GM12865 (cell line): ENCODE measurements at places on chromosomes 11 and 22.

- DNase-seq: peak; percentile 11
Observed at GRCh38 chr22:19291218-19291579, 320 bp downstream of the CLTCL1 start.

- DNase-seq: peak; percentile 29
Observed at GRCh38 chr22:31846161-31847115, 92.6 kb downstream of the DEPDC5 start.

GRCh38 chr11:69913591-69914285, 94.5 kb upstream of the FGF3 start:
- no peak for DNase-seq

GRCh38 chr11:91795139-91795887, 429.3 kb upstream of the FAT3 start:
- DNase-seq: no peak

DNA sequence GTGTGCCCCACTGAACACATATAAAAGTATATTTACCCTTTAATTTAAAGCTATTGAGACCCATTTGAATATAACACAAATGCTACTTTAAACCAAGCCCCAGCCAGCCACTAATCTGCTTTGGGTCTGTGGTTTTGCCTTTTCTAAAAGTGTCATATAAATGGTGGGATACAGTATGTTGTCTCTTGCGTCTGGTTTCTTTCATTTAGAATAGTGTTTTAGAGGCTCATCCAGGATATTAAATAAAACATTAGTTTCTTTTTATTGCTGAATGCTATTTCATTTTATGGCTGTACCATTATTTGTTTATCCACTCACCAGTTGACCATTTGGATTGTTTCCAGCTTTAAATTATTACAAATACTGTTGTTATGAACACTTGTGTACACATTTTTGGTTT, 290.5 kb upstream of the SORL1-AS1 start:
- no peak for DNase-seq

GRCh38 chr11:15819679-15820286, 536.6 kb downstream of the SOX6 start:
- DNase-seq: peak; percentile 59

DNA sequence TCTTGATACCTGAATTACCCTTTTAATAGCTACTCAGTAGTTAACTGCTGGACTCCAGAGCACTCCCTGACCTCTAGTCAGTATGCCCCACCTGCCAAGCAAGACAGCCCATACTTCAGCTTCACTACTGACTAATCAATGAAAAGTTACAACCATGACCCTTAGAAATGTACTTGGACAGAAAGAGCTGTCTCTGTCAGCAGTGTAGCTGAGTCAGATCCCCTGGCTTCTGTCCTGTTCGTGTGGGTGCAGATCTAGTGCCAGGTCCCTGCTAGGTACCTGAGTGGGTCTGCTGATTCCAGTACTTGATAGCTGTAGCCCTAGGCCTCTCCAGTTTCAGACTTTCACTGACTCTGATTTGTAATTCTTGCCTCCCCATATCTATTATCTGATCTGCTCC, 265.8 kb upstream of the POU2AF2 start:
- DNase-seq: no peak

GRCh38 chr11:48055292-48056132, 75.2 kb downstream of the PTPRJ start:
- peak; percentile 61 for DNase-seq

GRCh38 chr22:24410110-24410856, 17.1 kb upstream of the ADORA2A start:
- no peak for DNase-seq

GRCh38 chr11:113831314-113831713, 44.1 kb downstream of the USP28 start:
- DNase-seq: peak; percentile 53

DNA sequence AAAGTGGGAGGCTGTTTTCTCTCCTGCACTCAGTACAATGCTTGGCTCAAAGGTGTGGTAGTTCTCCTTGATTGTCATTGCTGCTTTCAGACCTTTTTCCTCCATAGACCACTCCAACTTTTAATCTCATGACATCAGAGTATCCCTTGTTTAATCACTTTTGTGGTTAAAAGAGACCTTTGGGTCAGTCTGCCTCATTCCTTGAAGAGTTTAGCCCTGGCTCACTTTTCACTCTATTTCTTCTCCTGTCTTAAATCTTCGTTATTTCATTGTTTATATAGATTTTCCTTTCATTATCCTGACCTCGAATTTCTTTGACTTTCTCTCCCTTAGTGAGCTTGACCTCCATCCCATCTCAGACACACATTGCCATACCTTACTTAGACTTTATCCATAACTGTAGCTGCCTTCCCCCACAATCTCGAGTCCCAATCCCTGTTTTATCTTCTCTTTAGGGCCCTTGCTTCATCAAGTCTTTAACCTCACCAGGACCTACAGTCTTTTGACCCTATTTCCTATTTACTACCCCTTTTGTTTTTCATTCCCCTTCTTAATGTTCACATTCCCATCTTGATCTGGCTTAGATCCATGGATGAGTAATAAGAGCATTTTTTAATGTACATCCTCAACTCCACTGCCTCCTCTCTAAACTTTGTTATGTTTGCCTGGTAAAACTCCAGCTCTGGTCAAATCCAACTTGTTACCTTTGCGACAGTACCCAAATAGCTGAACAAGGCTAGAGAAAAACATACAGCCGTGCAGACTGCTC, 9.5 kb downstream of the ATXN10 start:
- DNase-seq: no peak

DNA sequence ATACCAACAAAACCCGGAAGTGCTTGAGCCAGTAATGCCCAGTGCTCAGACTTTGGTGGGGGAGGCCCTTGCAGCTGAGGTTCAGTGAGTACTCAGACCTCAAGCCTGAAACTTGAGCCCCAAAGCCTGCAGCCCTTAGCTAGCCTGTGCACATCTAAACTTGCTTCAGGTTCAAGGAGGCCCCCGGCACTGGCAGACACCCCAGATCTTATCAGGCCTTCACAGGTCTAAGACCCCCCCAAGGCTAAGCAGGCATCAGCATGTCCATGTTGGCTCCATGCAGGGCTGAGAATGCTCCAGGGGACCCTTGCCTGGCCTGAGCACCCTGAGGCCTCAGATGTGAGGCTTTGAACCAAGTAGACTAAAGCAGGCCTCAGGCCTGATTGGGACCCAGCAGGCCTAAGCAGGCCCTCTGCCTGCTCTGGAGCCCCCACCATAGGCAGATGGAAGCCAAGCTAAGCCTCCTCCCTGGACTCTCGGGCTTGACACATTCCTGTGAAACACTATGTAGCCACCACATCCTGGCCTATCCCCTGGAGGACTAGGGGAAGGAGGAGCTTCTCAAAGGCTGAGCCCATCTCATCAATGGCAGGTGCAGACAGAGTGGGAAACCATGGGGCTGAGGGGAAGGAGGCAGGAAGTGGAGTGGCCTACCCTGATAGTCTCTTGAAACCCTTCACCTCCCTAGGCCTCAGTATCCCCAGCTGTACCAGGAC, 1.2 kb upstream of the CASTOR1 start:
- DNase-seq: peak; percentile 69

- peak; percentile 9 for DNase-seq
Observed at GRCh38 chr11:96331699-96332116, 11.3 kb downstream of the MAML2 start.

DNA sequence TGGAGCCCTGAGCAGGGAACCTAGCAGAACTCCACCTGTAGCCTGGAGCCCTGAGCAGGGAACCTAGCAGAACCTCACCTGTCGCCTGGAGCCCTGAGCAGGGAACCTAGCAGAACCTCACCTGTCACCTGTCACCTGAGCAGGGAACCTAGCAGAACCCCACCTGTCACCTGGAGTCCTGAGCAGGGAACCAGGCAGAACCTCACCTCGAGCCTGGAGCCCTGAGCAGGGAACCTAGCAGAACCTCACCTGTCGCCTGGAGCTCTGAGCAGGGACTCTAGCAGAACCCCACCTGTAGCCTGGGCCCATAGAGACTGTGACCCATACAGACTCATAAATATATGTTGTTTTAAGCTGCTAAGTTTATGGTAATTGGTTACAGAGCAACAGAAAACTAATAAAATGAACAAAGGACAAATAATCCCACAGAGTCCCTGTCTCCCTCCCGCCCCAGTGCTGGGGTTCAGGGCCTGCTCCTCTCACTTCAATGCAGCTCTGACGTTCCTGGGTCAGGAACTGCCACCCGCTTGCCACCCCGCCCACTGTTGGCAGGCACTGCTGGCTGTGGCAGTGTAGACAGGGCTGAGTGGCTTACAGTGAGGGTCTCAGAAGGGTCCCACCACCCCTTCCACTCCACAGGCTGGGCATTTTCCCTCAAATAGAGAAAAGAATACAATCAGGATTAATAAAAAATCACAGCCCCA, 259.1 kb downstream of the TBC1D22A start:
- DNase-seq: no peak

- DNase-seq: no peak
Observed at GRCh38 chr11:28132548-28132947, 24.4 kb downstream of the METTL15 start.

DNA sequence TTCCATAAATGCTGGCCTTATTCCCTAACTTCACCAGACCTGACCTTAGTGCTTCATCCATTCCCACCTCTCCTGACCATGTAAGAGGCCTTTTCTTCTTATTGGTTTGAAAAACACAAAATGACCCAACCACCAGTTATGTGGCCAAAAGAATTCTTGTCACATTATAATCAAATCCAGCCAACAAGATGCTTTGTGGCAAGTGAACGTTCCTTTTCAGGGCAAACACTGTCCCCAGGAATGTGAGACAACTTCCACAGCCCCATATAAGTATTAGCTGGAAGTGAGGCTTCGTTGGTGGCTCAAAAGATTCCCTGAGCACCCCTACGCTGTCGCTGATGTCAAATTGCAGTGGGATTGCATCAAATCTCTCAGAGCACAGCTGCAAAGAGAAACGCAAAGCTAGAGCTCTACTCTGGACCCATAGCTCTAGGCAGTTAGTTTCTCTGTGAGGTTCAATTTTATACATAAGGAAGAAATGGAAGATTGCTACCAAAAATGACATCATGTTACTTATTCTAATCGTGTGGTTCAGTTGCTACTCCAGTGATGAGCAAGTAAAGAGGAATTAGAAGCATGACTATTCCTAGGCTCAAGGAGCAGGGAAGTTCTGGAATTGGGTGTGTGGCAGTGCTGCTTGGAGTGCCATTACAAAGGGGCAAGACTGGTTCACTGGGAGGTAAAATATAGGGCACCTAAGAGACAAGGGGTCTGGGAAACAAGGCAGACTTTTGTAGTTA, 26.1 kb downstream of the GLYATL1 start:
- DNase-seq: no peak

GRCh38 chr11:84128840-84129239, 842.7 kb upstream of the CCDC90B start:
- DNase-seq: no peak

DNA sequence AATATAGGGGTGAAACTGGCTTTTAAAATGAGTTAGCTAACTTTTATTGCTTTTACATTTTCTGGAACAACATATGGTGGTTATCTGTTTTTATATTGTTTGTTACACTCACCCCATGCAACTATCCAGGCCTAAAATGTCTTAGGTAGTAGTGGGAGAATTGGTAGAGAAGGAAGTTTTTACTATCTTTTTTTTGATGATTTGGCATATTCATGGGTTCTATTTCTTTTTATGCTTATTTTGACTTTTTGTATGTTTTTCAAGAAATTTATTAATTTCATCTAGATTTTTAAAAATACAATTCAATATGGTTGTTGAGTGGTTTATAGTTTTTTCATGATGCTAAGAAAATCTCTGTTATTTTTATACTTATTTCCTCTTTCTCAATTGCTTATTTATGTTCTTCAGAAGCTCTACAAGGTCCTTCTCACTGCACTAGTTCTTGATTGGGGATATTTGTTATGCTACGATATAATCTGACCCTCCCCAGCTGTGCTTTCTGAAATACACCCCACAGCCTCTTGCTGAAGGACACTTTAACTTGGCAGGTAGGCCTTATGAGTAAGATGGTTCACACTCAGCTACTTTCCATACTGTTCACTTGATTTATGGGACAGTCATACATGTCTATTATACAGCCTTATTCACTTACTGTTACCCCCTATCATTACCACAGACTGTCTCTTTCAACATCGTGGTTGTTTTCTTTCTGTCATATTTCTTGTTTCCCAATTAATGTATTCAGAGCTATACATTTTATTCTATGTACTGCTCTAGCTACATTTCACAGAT, 431.2 kb downstream of the METTL15 start:
- DNase-seq: no peak

GRCh38 chr22:30266445-30267381, at the start of gene OSM:
OSM (minus strand) TSS chr22:30266851; CDS start chr22:30266799, 52 bp downstream.
- DNase-seq: peak; percentile 69

GRCh38 chr22:27086080-27087044, 429.0 kb downstream of the MIAT start:
- DNase-seq: no peak

GRCh38 chr11:61782841-61783240, 9.6 kb downstream of the TMEM258 start:
- no peak for DNase-seq

DNA sequence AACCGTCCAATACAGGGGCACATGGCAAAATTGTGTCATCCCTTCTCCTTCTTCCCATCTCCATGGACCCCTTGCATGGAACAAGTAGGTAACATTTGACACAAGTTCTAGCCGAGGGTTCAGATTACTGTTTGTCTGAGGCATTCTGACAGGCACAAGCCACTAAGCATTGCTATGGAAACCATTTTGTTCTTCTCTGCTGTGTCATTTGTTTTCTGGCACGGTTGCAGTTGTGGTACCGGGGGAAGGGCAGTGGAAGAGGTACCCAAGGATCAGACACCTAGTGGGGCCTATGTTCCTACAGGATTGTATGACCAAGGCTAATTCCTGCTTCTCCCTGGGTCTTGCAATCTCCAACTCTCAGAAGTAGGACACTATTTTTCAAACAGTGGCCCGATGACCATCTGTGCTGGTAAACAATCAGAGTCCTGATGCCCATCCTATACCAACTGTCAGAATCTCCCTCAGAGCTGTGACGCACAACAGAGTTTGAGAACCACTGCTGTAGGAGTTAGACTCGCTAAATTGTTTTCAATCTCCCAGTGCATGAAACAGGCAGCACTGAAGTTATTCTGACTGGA, 69.3 kb downstream of the KCNC1 start:
- DNase-seq: no peak

- no peak for DNase-seq
Observed at GRCh38 chr11:73340164-73340563, 32.1 kb downstream of the ARHGEF17 start.

- DNase-seq: no peak
Observed at GRCh38 chr11:100105982-100106358, 581.1 kb upstream of the ARHGAP42 start.

GRCh38 chr22:32618441-32619140, 144.0 kb downstream of the FBXO7 start:
- no peak for DNase-seq

DNA sequence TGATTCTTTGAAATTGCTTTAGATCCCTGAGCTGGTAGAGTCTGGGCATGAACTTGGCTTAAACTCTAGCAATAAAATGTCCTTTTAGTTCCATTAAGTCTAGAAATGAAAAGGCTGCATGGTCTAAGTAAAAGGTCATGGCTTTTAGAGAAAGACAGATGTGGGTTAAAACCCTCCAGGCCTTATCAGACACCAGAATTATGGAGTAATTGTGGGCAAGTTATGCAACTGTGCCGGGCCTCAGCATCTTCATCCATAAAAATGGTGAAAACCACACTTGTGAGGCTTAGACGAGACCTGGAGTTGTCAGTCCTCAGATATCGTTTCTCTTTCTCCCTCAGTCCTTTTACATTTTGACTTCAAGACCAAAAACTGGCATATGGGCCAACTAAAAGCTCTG, 597.9 kb upstream of the KIRREL3 start:
- DNase-seq: no peak
